ENCODE measurements at places on chromosomes 5 and 9. TPM values are rescaled to one million over a fixed set of nuclear protein-coding genes. Genes with fewer than 3 reads are reported as not detected.
A peak's percentile ranks its signal among the peaks of the same experiment; 100 is the strongest.

GRCh38 chr5:36414869-36415282 lies 113.2 kb upstream of the RANBP3L start:
- H3K27ac ChIP-seq = peak overlapping the region; percentile 19
- H3K36me3 ChIP-seq = no peaks in the 10 kb centered on the region

ST6GALNAC6 gene
- total RNA-seq = 48.4 TPM

PKD2L2 gene
- 0.16 TPM for total RNA-seq

GRCh38 chr9:20906326-20906725 lies 125.1 kb downstream of the HACD4 start:
- no peaks in the 10 kb centered on the region for H3K27me3 ChIP-seq
- no peak for DNase-seq
- no peaks in the 10 kb centered on the region for H3K4me1 ChIP-seq
- H3K36me3 ChIP-seq = no peaks in the 10 kb centered on the region

DNA sequence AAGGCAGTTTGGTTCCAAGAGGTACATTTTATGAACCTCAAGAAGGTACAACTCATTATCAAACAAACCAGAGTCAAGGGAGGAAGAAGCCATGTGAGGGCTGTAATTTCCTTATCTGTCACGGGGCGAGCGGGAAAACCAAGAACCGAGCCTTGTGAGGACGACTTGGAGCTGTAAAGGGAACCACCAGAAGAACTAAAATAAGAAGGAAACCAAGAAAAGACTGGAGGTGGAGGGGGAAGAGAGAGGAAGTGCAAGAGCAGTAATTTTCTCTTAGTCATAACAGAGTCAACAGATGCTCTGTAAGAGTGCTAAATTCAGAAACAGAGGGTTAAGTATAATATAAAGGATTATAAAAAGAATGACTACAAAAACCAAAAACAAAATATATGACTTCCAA lies 127.1 kb downstream of the DIRAS2 start:
- DNase-seq = no peak
- H3K4me3 ChIP-seq = no peak overlapping the region
- H3K36me3 ChIP-seq = no peaks in the 10 kb centered on the region
- peaks cover 3% of the 10 kb centered on the region for H3K27me3 ChIP-seq

S1PR3 gene
- 26.8 TPM for total RNA-seq

GRCh38 chr9:92728831-92729734 lies 35.5 kb downstream of the BICD2 start:
- DNase-seq = no peak
- no peak overlapping the region for H3K4me3 ChIP-seq
- H3K4me1 ChIP-seq = peaks cover 82% of the 10 kb centered on the region
- no peak overlapping the region for H3K27ac ChIP-seq

GRCh38 chr5:176166427-176166826 lies 71.8 kb upstream of the SIMC1 start:
- no peak for DNase-seq
- no peaks in the 10 kb centered on the region for H3K4me1 ChIP-seq
- H3K27ac ChIP-seq = no peak overlapping the region
- H3K27me3 ChIP-seq = peaks cover 76% of the 10 kb centered on the region

DNA sequence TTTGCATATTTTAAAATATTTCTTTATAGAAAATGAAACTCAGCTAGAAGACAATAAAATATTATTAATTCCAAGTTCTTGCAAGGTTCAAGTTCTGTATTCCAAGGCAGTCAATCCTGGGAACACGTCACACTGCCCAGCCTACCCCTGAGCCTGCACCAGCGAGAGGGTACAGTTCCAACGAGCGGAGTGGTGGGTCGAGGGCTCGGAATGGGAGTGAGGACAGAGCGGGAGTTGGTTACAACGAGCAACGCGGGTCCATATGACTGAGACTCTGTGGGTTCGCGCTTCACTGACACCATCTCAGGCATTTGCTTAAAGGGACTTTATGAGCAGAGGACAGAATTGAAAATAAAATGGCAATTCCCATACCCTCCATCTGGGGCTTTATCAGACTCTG lies 40.0 kb upstream of the SPTLC1 start:
- H3K27me3 ChIP-seq = peaks cover 3% of the 10 kb centered on the region
- H3K36me3 ChIP-seq = no peaks in the 10 kb centered on the region
- no peak overlapping the region for H3K27ac ChIP-seq
- peaks cover 7% of the 10 kb centered on the region for H3K4me1 ChIP-seq
- no peak overlapping the region for H3K4me3 ChIP-seq

PCDH1 gene
- total RNA-seq = 16.1 TPM

DNA sequence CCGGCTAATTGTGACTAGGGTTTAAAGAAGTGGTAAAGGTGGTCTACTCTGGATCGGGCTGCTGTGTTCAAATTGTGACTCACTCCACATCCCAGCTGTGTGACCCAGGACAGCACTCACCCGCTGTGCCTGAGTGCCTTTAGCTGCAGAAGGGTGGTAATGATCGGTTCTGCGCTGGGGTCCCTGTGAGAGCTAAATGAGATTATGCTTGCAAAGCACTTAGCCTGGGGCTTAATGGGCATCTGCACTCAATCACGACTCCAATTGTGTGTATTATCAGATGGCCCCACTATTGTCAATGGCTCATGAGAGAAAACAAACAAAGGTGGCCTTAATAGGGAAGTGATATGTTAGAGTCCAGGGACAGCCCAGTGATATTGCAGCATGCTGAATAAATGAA lies 25.1 kb upstream of the TBC1D2 start:
- no peak overlapping the region for H3K4me3 ChIP-seq
- peaks cover 92% of the 10 kb centered on the region for H3K27me3 ChIP-seq
- no peaks in the 10 kb centered on the region for H3K36me3 ChIP-seq
- H3K27ac ChIP-seq = no peak overlapping the region

DNA sequence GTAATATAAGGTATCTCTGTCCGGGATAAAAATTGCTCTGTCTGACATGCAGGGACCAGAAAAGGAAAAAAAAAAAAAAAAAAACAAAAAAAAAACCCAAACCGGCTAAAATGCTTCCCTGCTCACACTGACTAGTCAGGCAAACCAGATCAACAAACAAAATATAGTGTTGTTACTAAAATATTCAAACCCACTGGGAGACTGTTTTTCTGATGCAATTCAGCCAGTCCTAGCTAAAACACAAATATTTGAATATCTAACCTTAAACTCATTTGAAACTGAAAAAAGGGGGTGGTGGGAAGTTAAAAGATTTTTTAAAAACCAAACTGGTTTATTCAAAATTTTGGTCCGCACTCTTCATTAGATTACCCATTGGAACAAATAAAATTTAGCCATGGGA lies 61.0 kb downstream of the APBA1 start:
- H3K36me3 ChIP-seq = no peaks in the 10 kb centered on the region
- H3K4me1 ChIP-seq = no peaks in the 10 kb centered on the region
- no peak for DNase-seq
- no peak overlapping the region for H3K27ac ChIP-seq
- H3K27me3 ChIP-seq = no peaks in the 10 kb centered on the region

DNA sequence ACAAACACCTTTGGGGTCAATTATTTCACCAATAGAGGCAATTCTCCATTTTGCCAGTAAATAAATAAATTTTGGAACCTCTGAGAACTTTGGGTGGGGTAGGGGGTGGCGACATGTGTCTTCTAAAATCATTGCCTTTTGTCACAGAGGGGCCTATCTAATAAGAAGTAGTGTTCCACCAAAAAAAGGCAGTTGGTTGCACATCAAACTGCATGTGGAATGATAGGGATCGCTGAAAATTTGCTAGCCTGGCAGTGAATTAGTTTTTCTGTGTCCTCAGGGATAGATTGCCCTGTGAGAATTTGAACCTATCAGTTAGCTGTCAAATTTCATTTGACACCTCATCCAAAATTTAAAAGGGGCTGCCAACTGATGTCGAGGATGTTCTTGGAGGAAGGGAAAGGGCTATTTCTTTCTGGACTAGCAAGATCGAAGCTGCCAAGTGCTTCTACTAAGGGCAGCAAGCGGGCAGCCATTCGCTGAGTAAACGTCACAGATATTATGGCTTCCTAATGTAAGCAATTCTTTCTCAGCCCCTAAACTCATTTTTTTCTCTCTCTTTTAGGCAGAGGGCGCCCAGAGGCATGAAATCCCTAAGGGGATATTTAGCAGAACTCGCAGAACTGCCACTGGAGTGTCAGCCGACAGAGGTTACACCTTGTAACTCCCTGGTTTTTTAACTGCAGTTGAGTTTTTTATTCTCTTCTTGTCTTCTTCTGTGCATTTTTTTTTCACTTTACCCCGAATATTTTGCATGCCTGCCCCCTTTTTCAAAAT lies 2208.1 kb upstream of the WWC1 start:
- no peak overlapping the region for H3K4me3 ChIP-seq
- H3K36me3 ChIP-seq = no peaks in the 10 kb centered on the region
- no peak overlapping the region for H3K27ac ChIP-seq

PCDHA1 gene
- not detected for total RNA-seq

- no peaks in the 10 kb centered on the region for H3K36me3 ChIP-seq
- H3K27ac ChIP-seq = no peak overlapping the region
- H3K27me3 ChIP-seq = no peaks in the 10 kb centered on the region
- H3K4me1 ChIP-seq = no peaks in the 10 kb centered on the region
Observed at GRCh38 chr5:110043025-110043424, 353.3 kb downstream of the MAN2A1 start.

DNA sequence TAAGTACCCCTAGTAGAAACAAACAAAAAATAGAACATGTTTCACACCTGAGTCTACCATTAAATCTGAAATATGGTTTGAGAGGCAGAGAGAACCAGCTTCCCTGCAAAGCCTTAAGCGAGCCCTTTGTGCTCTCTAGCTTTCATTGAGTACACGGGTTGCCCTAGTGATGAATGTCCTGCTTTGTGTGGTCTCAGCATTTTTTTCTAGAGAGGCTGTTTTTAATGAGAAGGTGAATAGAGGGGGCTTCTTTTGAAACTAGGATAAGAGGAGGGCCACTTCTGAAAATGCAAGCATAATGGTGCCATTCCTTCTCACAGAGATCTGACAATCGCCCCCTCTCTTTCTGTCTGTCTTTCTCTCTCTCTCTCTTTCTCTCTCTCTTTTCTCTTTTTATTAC lies 131.3 kb downstream of the MACIR start:
- peaks cover 15% of the 10 kb centered on the region for H3K4me1 ChIP-seq
- H3K27ac ChIP-seq = no peak overlapping the region
- H3K27me3 ChIP-seq = no peaks in the 10 kb centered on the region
- H3K36me3 ChIP-seq = no peaks in the 10 kb centered on the region
- H3K4me3 ChIP-seq = no peak overlapping the region

LMX1B gene
- total RNA-seq = 1.3 TPM

- no peak for DNase-seq
Observed at GRCh38 chr9:130870491-130871381, 25.9 kb downstream of the QRFP start.

RBM22 gene
- 25.2 TPM for total RNA-seq

DNA sequence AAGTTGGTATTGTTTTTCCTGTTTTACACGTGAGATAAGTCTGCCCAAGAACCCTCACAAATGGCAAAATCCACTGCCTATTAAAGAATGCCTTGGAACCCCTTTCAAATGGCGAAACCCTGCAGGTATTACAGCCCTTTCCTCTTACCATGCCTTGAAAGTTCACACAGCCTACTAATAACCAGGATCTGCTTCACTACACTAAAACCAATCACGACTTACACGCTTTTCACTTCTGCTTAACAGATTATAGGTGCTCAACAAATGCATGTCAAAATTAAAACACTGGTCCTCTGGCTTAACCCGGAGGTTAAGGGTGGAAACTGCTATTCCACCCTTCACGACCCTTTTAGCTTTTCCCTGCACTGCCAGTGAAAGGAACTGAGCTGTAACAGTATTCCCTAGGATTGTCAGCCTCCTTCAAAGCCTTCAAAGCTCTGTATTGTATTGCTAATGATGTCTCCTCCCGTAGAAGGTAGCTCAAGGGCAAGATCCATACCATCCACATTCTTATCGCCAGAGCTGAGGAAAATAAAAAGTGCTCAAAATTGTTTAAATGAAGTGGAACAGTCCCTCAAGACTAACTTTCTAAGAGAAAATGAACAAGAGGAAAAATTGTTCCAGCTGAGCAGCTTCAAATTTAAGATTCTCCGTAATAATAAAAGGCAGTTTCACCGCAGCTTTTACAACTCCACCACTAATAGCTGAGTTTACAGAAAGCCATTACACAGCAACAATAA lies 997 bp downstream of the AUH start:
- peak overlapping the region; percentile 95 for H3K4me3 ChIP-seq
- H3K4me1 ChIP-seq = peaks cover 57% of the 10 kb centered on the region
- H3K27me3 ChIP-seq = no peaks in the 10 kb centered on the region
- DNase-seq = no peak
- peaks cover 9% of the 10 kb centered on the region for H3K36me3 ChIP-seq

GRCh38 chr5:105503950-105504349 lies 1941.4 kb upstream of the NUDT12 start:
- no peak overlapping the region for H3K4me3 ChIP-seq
- no peaks in the 10 kb centered on the region for H3K36me3 ChIP-seq
- H3K27ac ChIP-seq = no peak overlapping the region

DNA sequence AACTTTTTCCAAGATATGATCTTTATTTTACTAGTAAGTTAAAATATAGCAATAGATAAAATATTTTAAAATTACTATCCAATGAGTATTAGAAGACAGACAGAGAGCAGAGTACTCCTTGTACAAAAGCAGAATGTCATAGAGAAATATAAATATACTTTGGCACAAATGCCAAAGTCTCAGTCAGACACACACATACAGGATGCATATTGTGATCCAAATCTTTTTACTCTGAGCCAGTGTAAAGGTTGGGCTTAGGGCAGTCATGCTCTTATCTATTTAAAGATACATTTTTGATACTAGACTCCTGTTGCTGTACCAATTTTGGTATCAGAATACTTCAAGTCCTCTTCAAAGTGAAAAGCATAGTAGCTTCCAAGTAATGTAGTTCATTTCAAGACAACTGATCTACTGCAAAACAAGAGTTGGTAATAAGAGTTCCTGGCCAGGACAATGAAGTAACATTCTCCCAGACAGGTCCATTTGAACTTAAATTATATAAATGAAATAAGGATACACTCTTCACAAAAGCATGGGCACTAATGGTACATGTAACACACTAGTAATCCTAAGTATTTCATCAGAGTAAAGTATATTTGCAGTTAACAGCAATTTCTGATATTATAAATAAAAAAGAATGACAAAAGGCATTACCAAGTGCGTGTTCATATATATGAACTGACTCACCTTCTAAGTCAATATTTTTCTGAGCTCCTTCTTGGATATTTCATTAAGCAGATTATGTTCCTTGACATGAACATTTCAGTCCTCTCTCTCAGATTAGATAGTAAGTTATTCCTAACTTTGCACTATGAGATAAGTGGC lies 10.5 kb downstream of the PFDN1 start:
- H3K27me3 ChIP-seq = no peaks in the 10 kb centered on the region
- peak overlapping the region; percentile 31 for H3K4me3 ChIP-seq
- DNase-seq = no peak

SLC4A9 gene
- total RNA-seq = 0.44 TPM

Data from left ventricle myocardium inferior (tissue), 1 donor.